ENCODE measurements at places on chromosomes 3 and 15.

DNA sequence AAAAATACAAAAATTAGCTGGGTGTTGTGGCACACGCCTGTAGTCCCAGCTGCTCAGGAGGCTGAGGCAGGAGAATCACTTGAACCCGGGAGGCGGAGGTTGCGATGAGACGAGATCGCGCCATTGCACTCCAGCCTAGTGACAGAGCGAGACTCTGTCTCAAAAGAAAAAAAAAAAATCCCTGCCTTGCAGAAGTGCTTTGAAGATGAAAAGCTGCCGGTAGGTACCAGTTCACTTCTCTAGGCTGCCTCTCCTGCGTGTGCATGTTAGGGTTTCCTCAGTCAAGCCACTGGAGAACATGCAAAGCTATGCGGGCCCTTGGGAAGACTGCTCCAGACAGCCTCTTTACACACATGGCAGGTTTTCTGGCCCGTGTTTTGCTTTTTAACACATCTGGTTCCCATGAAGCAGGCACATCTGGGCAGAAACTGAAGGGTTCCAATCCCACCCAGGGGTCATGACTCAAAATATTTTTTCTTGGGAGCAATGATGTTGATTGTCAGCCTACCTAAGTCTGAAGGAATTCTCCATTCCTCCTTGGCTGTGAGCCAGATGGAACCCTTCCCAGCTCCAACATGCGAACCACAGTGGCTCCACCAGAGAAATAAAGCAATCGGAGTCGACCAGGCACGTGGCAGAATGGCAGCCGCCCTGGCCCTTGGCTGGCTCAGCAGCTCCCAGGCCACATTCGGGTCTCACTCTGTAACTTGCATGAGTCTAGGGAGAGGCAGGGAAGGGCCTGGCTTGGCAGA, 29.6 kb downstream of the MGLL start:
- DNase-seq: no peak

- DNase-seq: no peak
These were observed 381.1 kb downstream of the CTNNB1 start for GRCh38 chr3:41580274-41580959.

- no peak for DNase-seq
These were observed 153.8 kb downstream of the PGPEP1L start for GRCh38 chr15:98853617-98854420.

GRCh38 chr3:62387251-62387650, 13.9 kb upstream of the FEZF2 start:
- DNase-seq: no peak

DNA sequence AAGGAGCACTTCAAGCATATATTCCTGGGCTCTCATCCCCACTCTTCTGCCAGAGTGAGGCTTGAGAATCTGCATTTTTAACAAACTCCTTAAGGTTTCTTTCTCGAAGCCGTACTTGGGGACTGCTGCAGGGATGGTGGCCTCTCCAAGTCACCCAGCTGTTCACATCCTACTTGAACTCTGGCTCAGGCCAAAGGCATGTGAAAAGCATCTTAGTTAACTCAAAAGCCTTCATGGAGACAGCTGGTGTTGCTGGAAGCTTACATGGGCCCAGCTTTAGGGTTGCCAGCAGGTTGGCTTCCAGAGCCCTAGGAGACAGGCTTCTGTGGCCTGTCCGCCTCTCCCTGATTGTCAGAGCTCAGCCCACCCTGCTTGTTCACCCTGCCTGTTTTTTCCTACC, 139.2 kb downstream of the THSD4 start:
- DNase-seq: no peak

- no peak for DNase-seq
These were observed 8.7 kb upstream of the RAB8B start for GRCh38 chr15:63180746-63181145.

DNA sequence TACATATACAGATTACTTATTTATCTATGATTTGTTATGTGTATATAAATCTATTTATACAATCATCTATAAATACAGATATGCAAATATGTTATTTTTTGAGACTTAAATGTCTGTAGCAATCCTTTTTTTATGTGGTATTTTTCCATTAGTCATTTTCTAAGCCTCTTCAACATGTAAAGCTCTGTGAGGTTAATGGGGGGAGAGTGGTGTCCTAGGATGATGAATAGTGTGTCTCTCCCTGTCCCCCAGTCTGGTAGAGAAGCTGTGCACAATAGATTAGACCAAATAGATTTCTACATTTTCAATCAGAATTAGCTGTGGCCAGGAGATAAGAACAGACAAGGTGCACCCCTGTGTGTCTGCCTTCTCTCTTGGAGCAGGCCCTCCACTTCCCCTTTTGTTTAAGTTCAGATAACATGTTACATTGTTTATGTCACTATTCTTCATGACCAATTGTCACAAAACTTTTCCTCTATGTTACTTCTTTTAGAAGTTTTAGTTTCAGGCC, 453.9 kb downstream of the LPP start:
- no peak for DNase-seq

DNA sequence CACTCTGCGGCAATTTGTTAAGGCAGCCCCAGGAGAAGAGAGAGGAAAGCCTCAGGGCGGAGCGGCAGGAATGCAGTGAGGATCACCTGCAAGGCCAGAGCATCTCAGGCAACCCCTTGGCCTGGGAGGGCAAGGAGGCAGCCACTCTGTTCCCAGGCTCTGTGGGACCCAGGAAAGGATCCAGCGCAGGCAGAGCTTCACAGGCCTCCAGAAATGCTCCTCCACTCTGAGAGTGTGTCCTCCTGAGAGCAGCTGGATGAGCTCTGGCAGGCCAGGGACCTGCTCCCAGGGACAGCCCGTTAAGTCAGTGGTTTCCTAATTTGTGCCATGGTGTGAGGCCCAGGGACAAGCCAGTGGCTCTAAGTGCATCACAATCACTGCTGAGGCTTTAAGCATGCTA, 35.2 kb downstream of the RAB6B start:
- no peak for DNase-seq

DNA sequence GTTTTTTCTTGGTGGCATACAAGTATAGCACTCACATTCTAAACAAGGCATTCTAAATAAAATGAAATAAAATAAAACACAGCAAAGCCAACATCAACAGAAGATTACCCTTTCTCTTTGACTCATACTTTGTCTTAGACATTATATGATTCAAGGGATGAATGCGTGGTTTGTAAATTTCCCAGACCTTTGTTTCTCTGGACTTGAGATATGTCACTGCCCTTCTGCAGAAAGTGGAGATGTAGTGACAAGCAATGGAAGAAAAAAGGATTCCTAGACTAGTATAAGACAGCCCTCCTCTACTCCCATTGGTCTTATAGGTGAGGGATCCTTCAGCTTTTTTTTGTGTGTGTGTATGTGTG, 22.4 kb downstream of the NANOGP8 start:
- no peak for DNase-seq

- DNase-seq: no peak
These were observed 125.1 kb upstream of the CTDSPL start for GRCh38 chr3:37736624-37737023.

GRCh38 chr3:45417930-45418847, 29.8 kb downstream of the LARS2 start:
- no peak for DNase-seq

- no peak for DNase-seq
These were observed 74.8 kb downstream of the GABRG3 start for GRCh38 chr15:27045796-27046195.

DNA sequence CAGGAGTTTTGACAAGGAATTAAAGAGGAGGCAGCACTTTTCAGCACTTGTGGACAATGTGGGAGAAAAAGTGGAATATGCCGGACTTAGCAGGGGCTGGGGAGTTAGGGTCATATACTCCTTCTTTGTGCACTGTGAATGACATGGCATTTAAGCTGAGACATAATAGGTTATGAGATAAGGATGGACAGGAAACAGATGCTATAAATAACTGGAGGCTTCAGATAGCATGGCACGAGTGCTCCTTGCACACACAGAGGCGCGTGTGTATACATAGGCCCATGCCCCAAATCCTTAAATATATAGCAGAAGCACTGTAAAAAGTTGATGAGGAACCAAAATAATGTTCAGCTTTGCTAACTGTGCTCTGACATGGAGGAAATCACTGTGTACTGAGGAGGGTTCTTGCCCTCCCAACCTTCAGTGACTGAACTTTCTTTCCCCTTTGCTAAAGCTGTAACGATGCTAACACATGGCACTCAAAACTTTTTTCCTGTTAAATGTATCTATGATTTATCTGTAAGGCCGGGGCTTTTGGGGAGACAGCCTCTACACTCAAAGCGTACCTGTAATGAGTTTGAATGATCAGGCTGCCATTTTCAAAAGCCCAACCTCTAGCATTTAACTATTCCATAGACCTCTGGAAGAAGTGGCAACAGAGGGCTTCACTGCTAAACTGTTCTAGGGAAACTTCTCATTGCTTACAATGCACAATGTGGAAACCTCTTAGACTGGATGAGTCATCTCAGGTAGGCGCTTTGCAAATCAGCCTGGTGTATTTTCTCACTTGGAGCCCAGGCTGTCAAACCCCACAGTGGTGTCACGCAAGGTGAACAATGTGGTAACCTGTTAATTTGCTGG, 784.6 kb downstream of the NR2F2 start:
- no peak for DNase-seq

- DNase-seq: no peak
These were observed 75.6 kb downstream of the MCTP2 start for GRCh38 chr15:94306700-94307650.

- no peak for DNase-seq
These were observed 5.8 kb upstream of the BNC1 start for GRCh38 chr15:83290236-83290635.

GRCh38 chr3:97863775-97864174, 42.0 kb downstream of the CRYBG3 start:
- no peak for DNase-seq

DNA sequence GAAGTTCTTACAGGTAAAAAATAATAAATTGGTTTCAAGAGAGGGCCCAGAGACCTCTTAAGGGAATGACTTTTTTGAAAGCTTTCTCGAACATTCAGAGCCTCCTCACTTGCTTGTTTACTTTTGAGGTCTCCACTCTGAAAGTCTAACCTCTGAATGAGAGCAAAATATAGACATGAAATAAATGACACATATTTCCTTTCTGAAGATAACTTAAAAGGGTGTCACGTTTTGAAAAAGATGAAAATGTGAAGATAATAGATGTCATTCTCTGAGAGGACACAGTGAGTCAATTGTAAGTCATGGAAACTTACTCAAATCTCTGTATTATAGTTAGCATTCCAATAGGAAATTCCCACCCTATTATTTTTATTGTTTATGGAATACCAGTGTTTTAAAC, 44.6 kb downstream of the HACD2 start:
- DNase-seq: no peak

DNA sequence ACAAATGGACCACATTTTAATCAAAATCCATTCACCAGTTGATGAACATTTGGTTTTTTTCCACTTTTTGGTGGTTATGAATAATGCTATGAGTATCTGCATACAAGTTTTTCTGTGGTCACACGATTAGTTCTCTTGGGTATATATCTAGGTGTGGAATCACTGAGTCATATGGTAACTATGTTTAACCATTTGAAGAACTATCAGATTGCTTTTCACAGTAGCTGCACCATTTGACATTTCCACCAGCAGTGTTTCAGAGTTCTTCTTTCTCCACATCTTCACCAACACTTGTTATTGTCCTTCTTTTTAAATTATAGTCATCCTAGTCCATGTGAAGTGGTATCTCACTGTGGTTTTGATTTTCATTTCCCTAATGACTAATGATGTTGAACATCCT, 33.3 kb upstream of the ATG7 start:
- DNase-seq: no peak

GRCh38 chr3:139198929-139199328, 144.9 kb upstream of the MRPS22 start:
- no peak for DNase-seq

GRCh38 chr15:90539789-90540188, 10.1 kb downstream of the CRTC3 start:
- no peak for DNase-seq

- no peak for DNase-seq
These were observed 1.7 kb downstream of the CHRD start for GRCh38 chr3:184381261-184382224.

DNA sequence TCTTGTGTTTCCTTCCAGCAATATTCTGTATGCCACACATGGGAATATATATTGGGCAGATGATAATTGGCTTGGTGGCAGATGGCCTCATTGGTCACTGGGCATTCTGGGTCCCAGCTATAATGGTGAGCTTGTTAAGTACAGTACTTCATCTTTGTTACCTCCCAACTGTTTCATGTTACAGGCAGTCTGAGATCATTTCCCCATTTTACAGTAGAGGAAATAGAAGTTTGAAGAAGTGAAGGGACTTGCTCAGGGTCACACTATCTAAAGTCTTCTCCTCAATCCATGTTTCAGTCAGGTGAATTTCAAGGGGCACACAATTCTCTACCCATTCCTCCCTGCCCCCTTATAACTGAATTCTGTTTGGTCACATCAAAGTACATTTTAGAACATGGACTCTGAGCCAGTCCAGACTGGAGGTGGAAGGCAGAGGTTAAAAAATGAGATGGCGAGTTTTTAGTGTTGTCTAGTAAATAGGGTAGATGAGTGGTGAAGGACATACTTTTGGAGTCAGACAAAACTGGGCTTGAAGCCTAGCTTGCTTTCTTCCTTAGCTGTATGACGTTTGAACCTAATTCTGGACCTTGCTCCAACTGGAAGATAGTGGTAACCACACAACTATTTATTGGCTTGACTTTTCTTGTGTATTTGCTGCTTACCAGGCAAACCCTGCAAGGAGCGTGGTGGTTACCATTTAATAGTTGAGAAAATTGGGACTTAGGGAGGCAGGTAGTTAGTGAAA, 2.5 kb downstream of the EEFSEC start:
- DNase-seq: no peak

GRCh38 chr3:196192524-196193051, 18.6 kb downstream of the ZDHHC19 start:
- DNase-seq: no peak

DNA sequence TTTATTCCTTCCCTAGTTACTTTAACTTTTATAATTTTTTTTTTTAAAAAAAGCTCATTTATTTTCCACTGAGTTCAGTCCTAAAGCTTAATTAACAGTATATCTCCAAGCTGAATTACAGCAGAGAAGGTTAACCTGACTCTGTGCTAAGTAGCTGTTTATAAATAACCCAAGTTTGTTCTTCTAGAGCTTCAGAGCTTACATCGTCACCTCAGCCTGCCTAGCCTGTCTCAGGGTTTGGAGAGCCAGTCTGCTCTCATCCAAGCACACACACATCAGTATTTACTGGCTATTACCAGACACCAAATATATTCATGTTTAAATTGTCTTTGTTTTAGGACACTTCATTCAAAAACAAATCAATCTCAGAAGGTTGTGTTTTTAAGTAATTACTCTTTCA, 154.9 kb downstream of the CDIN1 start:
- no peak for DNase-seq

- no peak for DNase-seq
These were observed 46.0 kb downstream of the ANP32A start for GRCh38 chr15:68774521-68775235.

DNA sequence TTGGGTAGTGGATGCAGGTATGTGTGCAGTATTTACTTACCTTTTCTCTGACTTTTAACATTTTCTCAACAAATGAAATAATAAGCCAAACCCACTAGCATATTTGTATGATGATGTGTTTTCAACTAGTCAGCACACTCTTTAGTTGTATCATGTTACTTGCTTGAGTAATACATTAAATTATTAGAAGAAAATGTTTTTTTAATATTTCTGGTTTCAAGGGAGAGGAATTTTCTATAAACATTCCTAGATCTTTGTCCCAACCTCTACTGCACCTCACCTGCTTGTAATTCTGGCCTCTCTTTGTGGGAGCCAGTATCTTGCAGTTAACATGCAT, 161.8 kb upstream of the CBLB start:
- no peak for DNase-seq

- DNase-seq: no peak
These were observed 163.6 kb downstream of the KCNMB2 start for GRCh38 chr3:178699810-178700209.

- peak; percentile 68 for DNase-seq
These were observed 1.3 kb downstream of the STT3B start for GRCh38 chr3:31534065-31534425.

Data from HuH-7.5 (cell line).